ENCODE measurements at places on chromosomes 7 and 10.
A peak's percentile ranks its signal among the peaks of the same experiment; 100 is the strongest.

GRCh38 chr10:95327367-95327766, 36.6 kb upstream of the PDLIM1 start:
- DNase-seq: no peak

DNA sequence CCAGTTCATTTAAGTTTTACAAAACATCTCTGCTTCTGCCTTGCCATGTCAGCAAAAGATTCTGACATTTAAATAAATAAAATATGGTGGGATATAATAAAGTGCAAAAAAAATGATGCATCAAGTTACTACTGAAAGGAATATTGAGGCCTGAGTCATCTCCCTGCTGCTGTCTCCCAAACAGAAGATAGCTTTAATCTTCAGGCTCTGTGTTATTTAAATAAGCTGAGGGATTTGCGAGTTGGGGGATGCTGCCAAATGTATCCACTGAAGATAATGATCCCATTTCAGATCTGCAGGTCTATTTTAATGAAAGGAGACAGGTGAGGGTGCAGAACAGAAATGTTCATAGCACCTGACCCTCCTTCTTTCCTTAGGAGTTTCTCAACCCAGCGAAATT, 720.8 kb downstream of the AUTS2 start:
- no peak for DNase-seq

DNA sequence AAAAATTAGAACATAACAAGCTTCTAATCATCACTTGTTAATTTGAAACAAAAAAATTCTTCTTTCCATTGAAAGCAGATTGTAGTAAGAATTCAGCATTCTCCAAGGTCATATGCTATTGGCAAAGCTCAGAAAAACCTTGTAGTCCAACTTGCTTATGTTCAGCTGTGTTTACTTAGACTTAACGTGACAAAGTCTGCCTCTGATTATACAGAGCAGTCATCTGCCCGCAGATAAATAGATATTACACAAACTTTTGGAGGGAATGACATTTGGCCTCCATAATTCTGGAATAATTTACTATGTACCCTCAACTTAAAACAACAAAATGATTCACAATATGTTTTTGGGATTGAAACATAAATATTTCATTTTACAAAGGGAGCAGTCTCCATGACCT, 45.8 kb downstream of the MKX start:
- DNase-seq: no peak

DNA sequence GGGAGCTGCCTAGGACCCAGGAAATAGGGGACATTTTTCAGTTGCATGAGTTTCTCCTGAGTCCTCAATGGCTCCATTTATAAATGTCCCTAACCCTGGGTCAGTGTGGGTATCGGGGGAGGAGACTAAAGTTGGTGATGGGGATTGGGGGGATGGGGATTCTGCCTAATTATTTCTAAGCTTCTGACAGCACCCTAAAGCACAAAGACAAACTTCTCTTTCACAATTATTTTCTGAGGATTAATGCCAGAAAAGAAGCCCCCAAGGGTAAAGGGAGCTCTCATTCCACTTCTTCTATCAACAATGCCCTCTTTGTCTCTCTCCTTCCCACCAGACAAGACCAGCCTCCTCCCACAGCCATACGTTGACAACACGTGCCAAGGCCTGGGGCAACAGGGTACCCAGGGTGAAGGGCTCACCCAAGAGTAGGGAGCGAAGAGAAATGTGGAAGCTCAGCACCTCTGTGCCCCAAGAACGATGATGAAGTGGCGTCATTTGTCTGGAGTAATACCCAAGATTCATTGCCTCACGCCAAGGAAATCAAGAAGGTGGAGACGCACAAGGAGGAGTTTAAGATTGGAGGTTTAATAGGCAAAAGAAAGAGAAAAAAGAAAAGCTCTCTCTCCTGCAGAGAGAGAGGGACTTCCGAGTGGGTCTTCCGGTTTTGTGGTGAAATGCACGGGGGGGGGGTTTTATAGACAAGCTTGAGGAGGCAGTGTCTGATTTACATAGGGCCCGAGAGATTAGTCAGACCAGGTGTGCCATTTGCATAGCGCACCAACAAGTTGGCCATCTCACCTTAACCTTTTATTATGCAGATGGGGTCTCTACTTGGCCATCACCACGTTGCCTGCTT, 14.4 kb upstream of the GJC3 start:
- no peak for DNase-seq

GRCh38 chr10:120428754-120429153, 28.3 kb upstream of the PLPP4 start:
- no peak for DNase-seq

- DNase-seq: no peak
Measured at GRCh38 chr7:38716397-38716796, 85.2 kb upstream of the AMPH start.

DNA sequence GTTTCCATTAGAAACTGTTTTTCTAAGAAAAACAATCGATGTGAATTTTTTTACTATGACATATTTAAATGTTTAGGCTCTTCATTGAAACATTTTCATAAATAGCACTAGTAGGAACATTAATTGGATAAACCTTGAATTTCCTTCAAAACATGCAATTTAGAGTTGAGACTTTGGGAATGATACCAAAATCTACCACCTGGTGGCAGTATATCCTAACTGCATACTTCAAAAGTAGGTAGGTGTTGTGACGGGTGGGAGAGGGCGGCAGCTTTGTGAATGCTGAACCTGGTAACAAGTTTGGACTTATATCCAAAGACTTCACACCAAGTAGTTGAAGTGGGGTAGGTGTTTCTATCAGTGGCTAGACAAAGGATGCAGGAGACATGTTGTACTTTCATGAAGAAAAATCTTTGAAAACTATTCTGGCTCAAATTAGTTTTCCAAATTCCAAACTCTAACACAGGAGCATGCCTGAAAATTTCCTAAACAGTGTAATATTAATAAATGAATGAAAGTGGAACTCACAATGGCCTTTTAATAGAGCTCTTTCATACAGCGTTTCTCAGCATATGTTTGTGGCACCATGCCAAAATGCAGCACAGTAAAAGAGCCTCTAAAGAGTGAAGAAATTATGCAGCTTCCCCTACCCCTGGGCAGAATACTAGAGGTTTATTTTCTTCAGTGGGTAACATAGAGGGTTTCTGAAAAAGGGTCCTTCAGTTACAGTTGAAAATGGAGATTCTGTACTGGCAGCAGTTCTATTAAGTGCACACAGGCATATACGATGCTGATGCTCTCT, 201.0 kb upstream of the TPK1 start:
- peak; percentile 52 for DNase-seq

DNA sequence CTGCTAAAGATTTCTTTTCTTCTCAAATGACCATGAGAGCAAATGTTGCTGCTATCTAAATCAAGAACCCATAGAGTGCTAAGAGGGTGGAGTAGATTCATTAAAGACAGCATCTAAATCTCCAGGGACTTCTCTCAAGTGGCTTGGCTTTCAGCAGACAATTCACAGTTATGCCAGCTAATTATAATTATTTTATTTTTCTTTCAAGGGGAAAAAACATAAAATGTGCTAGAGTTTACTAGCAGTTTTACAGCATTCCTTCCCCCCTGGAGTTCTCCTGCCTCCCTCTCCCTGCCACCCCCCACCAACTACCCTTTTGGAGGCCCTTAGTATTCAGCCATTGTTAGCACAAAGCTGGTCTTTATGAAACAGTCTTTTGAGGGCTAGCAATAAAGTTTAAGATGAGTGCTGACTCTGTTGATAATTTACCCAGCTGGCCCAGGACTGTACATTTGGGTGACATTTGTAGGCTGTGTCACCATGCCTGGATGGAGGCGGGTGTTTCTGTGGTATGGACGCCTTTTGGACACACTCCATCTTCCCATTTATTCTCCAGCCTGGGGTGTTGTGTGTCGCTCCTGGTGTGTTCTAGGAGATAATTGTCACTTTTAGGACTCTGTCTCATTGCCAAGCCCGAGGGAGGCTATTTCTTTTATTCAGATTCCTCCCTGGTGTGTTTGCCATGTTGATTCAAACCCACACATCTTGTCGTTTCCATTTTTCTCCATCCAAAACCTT, 160.2 kb downstream of the CREB5 start:
- DNase-seq: peak; percentile 52

DNA sequence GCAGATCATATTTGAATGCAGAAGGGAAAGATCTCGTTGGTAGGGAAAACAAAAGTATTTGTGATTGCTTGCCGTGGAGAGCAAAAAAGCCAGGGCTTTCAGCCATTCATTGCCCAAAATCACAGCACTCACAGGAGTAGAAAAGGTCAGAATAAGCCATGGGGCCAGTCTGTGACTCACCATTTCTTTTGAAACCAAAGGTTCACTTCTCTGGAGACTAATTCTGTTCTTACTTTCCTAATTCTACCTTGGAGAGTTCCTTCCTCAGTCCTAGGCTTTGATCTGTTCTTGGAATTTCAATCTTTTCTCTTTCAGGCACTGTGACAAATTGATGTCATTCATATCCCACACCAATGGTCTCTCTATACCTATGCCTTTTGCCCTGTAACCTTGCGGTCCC, 54.1 kb upstream of the FAM180A start:
- no peak for DNase-seq

DNA sequence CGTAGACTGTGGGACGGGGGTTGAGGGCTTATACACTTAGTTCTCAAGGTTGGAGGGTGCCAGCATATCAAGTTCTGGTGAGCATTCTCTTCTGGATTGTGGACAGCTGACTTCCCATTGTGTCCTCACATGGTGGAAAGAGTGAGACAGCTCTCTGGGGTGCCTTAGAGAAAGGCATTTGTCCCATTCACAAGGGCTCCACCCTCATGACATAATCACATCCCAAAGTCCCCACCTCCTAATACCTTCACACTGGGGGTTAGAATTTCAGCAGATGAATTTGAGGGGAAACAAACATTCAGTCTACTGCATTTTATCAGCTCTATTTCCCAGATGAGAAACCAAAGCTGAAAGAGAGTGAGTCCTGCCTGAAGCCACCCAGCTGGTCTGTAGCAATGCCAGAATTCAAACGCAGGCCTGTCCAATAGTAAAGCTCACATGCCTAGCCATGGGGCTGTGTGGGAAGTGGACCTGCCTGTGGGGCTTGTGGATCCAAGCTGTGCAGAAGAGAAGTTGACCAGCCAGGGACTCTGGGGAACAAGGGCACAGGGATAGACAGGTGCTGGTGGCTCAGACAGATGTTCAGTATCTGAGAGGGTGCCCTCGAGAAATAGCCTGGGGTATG, 34.9 kb upstream of the LOXL4 start:
- no peak for DNase-seq

DNA sequence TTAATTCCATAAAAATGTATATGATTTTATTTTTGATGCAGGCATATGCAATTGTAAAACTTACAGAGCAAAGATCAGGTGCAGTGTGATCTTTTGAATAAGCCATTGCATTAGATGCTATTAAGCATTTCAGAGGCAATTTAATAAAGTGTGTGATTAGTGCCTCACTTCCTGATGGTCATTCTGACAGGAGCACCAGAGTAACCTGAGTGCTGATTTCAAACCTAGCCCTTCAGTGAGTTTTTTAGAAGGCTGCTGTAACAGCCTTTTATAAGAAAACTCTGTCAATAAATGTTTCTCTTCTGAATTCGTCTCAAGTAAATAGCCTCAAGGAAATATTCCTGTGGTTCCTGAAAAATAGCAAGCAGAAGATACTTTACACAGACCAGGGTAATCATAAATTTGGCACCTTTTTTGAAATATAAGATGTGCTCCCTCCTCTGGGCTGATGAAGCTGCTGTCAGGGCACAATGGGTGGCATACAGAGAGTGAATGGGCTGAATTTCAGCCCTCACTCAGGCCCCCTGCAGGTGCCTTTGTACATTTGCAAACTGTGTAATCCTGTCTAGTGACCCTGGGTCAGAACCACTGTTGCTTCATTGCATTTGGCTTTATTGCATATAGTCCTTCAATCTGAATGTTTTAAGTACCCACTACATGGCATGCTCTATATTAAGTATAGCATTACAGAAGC, 193.7 kb upstream of the CSTF2T start:
- peak; percentile 24 for DNase-seq

DNA sequence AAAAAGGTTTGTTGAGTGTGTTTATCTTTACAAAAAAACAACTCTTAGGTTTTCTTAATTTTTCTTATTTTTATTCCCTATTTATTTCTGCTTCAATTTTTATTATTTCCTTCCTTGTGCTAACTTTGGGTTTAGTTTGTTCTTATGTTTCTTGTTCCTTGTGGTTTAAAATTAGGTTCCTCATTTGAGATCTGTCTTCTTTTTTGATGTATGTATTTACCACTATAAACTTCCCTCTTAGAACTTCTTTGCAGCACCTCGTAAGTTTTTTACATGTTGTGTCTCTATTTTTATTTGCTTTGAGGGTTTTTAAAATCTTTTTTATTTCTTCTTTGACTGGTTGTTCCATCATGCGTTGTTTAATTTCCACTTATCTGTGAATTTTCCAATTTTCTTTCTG, 1217.1 kb upstream of the CELF2 start:
- no peak for DNase-seq

- DNase-seq: no peak
Measured at GRCh38 chr7:111459757-111460280, 102.5 kb downstream of the IMMP2L start.

DNA sequence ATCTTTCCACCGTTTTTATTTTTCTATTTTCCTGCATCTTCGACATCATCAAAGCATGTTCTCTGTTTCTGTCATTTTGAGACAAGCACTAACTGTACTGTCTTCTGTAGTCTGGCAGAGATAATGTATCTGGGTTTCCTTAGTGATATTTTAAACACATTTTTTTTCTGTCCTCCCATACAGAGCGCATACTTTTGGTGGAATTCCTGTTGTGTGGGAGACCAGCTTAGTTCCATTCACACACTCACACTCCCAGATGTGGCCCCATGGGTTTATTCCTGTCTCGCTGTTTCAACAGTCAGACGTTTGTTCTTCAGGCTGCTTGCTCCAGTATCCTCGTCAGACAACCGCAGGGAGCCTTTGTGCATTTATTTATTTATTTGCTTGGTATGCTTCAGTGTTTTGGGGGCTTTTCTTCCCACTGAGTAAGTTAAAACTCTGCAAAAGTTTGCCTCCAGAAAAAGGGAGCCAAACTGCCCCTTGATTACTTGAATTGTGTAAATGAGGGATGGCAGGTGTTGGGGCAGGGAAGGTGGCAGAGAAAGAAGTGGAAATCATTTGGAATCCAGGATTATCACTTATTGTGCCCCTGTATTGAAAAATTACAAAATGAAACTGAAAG, 456.8 kb upstream of the KLF6 start:
- DNase-seq: peak; percentile 29

DNA sequence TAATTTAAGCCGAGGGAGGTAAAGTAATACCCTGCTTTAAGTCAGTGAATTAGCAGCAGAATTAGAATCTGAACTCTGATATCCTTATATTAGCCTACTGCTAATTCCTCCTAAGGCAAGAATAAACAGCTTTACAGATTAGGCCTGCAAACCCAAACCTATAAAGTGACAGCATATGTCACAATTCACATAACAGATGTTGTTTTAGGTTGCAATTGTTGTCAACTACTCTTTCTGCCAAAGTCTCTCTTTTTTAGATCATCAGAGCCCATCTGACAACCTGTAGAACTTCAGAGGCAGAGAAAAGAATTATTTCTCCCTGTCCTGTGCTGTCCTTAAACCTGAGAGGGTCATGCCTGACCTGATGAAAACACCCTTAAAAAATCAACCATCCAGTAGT, 167.2 kb downstream of the PRKG1 start:
- no peak for DNase-seq

- no peak for DNase-seq
Measured at GRCh38 chr10:22606164-22606614, 108.2 kb downstream of the PIP4K2A start.

GRCh38 chr7:106915873-106916272, 50.8 kb downstream of the PIK3CG start:
- DNase-seq: no peak
